Hepatic stellate cell (primary cell): ENCODE measurements at places on chromosomes 4 and X.
A peak's percentile ranks its signal among the peaks of the same experiment; 100 is the strongest.

- DNase-seq, result no peak
Observed at GRCh38 chr4:140127422-140127821, 26.6 kb downstream of the MAML3 start.

DNA sequence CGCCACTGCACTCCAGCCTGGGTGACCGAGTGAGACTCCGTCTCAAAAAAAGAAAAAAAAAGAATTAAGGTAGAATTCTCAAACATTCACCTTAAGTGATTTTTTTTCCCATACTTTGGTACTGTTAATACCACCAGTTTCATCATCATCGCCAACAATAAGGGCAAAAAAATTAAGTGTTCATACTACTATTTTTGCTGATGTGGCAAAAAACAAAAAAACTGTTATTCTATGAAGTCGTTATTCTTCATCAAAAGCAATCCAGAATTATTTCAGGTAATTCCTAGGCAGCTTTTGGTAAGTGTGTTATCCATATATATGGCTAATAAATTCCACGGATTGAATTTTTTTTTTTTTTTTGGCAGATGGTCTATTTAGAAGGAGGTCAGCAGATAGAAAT is 85.7 kb downstream of the KCNIP4 start:
- no peak for DNase-seq

- DNase-seq, result no peak
Observed at GRCh38 chr4:66000510-66001117, 330.3 kb upstream of the EPHA5 start.

GRCh38 chrX:134998246-134998645 is 7.5 kb downstream of the SMIM10 start:
- DNase-seq, result no peak

GRCh38 chrX:69616457-69617203 is 717 bp downstream of the EDA start:
- peak; percentile 2 for DNase-seq

GRCh38 chr4:52910115-52910514 is 48.0 kb downstream of the RASL11B start:
- DNase-seq, result no peak

- no peak for DNase-seq
Observed at GRCh38 chr4:174657472-174657871, 135.2 kb upstream of the HPGD start.

DNA sequence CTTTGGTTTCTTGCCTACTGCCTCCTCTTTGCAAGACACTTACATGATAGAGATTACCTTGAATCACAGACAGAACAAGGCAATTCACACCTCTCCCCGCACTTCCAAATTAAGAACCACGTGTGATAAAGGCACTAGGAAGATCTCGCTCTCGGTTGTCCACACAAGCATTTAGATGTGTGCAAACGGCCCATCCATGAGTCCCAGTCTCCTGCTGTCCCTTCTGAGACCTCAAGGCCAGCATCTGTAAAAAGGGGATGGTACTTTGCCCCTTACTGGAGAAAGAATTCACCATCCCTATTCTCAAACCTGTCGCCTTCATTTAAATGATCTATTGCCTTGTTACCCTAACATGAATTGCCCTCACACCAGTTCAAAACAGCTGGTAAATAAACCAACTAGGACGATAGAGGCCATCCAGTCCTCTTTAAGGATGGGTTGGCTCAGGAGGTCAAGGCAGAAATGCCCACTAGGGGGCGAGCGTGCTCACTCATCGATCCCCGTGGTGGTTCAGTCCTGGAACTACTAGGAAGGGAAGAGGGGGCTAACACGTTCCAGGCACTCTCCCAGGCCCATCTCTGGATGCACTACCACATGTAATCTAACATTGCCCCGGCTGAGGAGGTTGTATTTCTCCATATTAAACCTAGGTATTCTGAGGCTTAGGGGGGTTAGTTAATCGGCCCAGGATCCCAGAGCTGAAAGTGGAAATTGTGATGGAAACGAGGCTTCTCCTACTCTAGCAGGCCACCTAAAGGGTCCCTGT is 95.8 kb downstream of the DHX15 start:
- peak; percentile 77 for DNase-seq

GRCh38 chrX:4830880-4831557 is 1117.6 kb upstream of the PRKX start:
- DNase-seq, result no peak
